Left lung (tissue), 14 donors: ENCODE measurements at places on chromosomes 1 and 21. TPM values are rescaled to one million over a fixed set of nuclear protein-coding genes. Genes with fewer than 3 reads are reported as not detected.

The SLC35A3 gene
- 43.1 TPM for total RNA-seq

The CD48 gene
- total RNA-seq: 9.9 TPM

DNA sequence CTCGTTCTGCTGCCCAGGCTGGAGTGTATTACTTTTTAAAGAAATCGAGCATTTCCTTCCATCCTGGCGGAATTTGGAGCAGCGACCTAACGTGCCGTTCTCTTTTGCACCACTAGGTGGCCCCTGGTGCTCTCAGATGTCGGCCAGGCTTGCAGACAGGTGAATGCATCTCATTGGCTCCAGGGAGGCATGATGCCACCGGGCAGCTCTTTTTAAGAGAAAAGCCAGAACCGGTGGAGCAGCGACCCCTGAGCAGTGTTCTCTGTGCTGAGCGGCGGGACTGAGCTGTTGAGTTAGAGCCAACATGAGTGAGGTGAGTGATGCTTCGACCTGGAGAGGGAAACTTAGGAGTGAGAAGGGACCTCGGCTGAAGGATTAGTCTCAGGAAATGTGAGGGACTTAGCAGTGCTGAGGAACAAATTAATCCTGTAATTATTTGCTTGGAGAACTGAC is at the start of gene PCP4:
TSS of gene PCP4 (plus strand) at position 241 of the 453 bp plus-strand sequence. CDS start at position 305, 64 bp downstream.
- peak; percentile 23 for DNase-seq

The PDE9A gene
- total RNA-seq: 5.1 TPM

DNA sequence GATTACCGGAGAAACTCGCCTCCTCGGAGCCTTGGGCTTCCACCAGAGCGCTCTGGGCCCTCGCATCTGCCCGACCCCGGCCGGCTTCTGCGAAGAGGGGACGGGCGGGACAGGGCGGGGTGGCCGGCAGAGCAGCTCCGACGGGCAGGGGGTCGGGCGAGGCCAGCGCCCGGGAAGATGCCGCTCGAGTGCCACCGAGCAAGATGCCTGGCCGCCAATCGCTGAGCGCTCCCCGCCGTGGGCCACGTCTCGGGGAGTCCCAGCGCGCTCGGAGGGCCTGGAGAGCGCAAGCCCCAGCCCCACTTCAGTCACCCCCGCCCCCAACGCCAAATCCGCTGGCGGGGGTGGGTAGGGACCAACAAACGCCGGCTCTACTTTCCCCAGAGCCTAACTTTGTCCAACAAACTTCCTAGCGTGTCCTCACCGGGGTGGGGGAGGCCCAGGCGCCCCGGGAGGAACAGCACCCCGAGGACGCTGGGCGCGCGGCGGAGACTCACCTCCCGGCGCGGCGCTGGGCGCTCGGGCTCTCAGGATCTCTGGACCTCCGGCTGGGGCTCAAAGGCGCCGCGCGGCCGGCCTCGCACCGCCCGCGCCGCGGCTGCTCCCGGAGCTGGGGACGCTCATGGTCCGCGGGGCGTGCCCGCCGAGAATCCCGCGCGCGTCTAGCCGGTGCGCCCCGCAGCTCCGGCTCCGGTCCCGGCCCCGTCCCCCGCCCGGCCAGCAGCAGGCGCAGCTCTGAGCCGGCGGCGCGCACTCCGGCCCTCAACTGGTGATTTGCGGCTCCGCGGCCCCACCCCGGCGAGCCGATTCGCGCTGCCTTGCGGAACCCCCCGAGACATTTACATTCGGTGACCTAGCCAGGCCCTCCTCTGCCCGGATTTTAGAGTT is at the start of gene BCAR3:
TSS of gene BCAR3 (minus strand) at position 737 of the 888 bp plus-strand sequence. CDS start 6,907 bp downstream, outside the sequence.
- DNase-seq: peak; percentile 54

DNA sequence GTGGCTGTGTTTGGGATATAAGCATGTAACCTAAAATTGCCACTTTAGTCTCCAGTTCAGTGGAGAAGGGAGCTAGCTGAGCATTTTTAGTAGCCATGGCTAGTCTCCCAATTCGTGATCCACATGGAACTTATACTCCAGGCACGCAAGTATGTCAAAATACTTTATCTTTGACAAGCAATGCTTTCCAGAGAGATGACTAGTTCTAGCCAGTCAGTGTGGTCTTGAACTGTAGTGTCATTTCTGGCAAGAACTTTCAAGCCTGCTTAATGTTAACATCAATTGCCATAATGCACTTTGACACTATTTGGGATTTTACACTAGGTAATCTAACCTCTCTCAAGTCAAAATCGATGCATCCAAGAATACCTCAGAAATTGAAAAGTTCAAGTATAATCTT is 660.0 kb downstream of the PTPRC start:
- no peak for DNase-seq

DNA sequence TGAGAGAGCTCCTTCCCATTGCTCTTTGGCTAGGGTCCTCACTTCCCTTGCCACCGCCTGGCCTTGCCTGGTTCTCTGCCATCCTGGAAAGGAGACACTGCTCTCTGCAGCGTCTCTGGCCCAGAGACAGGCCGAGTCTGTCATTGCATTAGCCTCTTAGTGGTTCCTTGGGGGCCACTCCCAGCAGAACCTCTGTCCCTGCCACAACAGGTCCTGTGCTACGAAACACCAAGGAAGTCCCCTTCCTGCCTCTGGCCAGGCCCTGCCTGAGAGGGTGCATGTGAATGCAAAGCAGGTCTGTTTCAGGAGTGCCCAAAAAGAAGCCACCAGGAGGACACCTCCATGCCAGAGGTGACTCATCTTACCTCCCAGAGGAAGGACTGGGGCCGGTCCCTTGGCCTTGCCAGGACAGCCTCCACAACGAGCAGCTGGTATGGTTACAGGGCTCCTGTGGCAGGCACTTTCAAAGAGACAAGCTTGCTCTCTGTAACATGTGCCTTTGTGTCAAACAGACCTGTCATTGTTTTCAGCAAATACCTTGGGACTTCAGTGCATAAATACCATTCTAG is 59.6 kb downstream of the VPS26C start:
- DNase-seq: peak; percentile 11

GRCh38 chr1:38581396-38581795 is 278.2 kb downstream of the RRAGC start:
- no peak for DNase-seq

DNA sequence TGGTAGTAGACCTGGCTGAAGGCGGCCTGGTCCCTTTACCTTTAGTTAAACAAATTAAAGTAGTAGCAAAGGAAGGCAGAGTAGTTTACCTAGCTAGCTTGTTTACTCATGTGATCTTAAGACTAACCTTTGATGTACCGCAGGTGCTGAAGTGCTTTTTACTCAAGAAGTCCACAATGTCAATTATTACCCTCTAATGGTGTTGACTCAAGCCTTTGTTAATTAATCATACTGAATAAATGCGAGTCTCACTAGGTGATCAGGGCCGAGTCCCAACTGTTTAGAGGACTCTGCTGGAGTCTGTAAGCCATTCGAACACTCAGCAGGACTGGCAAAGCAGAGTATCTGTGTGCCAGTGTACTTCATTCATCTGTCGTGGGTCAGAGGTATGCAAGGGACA is 381.1 kb upstream of the NCAM2 start:
- DNase-seq: peak; percentile 34

DNA sequence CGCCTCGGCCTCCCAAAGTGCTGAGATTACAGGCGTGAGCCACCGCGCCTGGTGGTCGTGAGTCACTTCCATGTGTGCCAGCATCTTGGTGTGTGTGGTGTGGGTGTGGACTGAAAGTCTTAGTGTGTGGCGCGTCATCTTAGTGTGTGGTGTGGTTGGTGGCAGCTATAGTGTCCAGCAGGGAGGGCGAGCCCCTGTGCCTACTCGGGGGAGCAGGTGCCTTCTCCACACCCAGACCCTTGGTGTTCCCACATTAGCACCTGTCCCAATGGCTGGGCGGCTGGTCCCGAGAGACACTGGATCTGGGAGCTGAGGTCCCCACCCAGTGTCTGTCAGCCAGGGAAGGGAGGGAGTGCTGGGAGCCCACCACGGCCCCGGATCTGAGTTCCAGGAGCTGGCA is 2.8 kb downstream of the SCNN1D start:
- DNase-seq: no peak

GRCh38 chr1:247386687-247387086 is 29.3 kb upstream of the NLRP3 start:
- no peak for DNase-seq

The MX2 gene
- total RNA-seq: 31.9 TPM

GRCh38 chr1:212396638-212397037 is 18.0 kb downstream of the PACC1 start:
- DNase-seq: no peak

DNA sequence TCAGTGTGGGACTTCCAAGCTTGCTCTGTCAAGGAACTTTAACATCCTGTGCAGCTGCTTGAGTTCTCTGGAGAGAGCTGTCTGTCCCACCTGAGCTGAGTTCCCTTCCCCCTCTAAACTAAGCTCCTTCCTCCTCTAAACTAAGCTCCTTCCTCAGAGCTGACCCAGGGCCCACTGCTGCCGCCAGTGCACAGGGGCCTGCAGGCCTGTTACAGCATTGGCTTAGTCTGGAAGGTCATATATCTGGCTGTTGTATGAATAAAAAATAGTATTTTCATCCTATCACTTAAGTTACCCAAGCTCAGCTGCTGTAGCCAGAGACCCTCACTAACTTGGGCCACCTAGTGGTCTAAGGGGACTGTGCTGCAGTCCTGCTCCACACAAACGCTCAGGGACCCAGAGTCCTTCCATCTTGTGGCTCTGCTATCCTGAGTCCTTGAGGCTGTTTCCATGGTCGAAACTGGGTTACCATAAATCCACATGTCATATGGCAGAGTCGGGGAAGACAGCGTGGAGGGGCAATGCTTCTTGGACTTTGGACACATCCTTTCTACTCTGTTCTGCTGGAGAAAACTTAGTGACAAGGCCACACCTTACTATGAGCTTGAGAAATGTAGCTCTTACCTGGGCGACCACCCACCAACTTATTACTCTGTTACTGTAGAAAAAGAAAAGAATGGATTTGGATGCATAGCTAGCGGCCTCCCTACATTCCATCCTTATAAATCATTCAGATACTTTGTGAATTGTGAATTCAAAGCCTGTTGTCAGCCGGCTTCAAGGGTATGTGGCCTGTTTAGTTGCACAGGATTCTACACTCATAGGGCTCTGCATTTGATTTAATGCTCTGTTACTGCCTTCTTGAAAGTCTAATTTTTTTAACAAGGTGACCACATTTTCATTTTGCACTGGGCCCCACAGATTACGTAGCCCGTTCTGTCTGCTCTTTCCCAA is 71.4 kb upstream of the GCLM start:
- no peak for DNase-seq

- DNase-seq: no peak
These were observed 82.8 kb upstream of the ZNF326 start for GRCh38 chr1:89912073-89912472.

DNA sequence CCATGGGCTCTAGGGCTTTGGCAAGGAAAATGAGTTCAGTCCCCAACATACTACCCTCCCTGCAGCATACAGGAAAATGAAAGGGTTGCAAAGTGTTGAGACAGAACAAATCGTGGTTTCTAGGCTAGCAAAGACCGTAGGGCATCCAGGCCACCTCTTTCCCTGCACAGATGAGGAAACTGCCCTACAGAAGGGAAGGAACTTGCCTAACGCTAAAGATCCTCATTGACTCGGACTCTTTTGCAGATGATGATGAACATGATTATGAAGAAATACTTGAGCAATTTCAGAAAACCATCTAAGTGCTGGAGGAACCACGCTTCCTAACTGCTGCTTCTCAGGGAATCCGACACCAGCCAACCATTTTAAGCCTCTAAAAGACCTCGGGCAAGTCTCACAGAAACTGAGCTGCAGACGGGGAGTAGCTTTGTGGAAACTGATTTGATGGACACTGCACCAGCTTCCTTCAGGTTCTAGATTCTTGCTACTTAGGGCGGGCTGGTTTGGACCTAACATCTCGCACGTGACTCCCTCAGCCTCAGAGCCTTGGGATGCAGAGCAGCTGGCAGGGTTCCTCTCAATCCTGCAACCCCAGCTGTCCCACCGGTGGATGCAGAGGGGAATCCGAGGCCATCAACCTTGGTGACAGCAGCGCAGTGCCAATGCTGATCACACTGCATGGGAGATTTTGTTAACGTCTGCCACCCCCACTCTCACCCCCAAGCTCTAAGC is 13.4 kb downstream of the THEMIS2 start:
- no peak for DNase-seq

The STUM gene
- total RNA-seq: 0.15 TPM

- DNase-seq: no peak
These were observed 19.5 kb downstream of the IFFO2 start for GRCh38 chr1:18936814-18937481.
